ENCODE measurements at places on chromosomes 12 and 14. TPM values are rescaled to one million over a fixed set of nuclear protein-coding genes. Genes with fewer than 3 reads are reported as not detected.
A peak's percentile ranks its signal among the peaks of the same experiment; 100 is the strongest.

- no peak for DNase-seq
Measured at GRCh38 chr14:75334549-75335051, 56.0 kb downstream of the FOS start.

GRCh38 chr12:93415723-93416464 is 25.9 kb downstream of the UBE2N start:
- DNase-seq = no peak

GRCh38 chr12:101945369-101946232 is 68.2 kb downstream of the DRAM1 start:
- DNase-seq = peak; percentile 5

DNA sequence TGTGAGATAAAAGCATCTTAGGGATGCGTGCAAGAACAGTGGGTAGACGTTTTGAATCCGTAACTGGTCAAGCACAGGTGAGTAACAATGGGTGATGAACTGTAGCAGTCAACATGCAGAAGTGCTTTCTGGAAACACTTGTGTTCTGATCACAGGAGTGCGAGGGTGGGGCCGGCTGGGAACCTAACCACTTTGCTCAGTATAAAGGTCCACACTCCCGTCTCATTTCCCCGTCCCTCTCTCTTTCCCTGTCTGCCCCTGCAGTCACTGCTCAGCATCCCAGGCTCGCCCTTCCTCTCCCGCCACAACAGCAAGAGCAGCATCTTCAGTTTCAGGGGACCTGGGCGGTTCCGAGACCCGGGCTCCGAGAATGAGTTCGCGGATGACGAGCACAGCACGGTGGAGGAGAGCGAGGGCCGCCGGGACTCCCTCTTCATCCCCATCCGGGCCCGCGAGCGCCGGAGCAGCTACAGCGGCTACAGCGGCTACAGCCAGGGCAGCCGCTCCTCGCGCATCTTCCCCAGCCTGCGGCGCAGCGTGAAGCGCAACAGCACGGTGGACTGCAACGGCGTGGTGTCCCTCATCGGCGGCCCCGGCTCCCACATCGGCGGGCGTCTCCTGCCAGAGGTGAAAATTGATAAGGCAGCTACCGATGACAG is 127.1 kb downstream of the FIGNL2 start:
- peak; percentile 31 for DNase-seq

GRCh38 chr12:49616533-49617219 is 6.7 kb upstream of the PRPF40B start:
- DNase-seq = no peak

GRCh38 chr12:22276867-22277266 is 57.6 kb downstream of the ST8SIA1 start:
- no peak for DNase-seq

GRCh38 chr12:946631-947030 is 2.9 kb downstream of the RAD52 start:
- no peak for DNase-seq

- DNase-seq = no peak
Measured at GRCh38 chr14:96638041-96638855, 136.1 kb downstream of the PAPOLA start.

GRCh38 chr14:84195514-84195913 is 1334.4 kb upstream of the FLRT2 start:
- DNase-seq = no peak

GRCh38 chr14:104891664-104892530 is 26.8 kb downstream of the CEP170B start:
- no peak for DNase-seq

DNA sequence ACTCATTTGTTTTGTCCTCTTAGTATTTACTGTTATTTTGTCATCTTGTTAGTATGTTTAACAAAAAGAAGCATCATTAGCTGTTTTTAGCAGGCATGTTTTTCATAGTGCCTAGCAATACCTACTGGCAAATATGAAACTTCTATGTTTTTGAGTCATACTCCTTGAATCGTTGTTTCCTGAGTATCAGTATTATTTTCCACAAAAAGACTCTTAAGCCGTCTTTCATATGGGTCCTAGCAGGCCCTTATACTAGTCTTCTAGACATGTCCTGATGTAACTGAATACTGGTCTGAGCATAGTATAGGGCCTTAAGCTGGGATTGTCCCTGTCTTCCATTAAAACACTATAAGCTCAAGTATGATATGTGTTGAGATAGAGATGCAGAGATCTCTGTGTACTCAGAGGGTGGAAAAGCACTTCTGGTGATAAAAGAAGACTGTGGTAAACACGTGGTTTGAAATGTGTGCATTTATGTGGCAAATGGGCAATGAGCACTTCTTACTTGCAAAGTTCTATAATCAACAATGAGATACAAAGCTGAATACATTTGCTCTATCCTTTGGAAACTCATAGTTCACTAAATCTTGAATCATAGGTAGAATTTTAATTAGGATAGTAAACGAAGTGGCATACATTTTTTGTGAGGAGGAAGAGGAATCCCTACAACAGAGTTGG is 348.8 kb downstream of the PDZRN4 start:
- DNase-seq = no peak

DNA sequence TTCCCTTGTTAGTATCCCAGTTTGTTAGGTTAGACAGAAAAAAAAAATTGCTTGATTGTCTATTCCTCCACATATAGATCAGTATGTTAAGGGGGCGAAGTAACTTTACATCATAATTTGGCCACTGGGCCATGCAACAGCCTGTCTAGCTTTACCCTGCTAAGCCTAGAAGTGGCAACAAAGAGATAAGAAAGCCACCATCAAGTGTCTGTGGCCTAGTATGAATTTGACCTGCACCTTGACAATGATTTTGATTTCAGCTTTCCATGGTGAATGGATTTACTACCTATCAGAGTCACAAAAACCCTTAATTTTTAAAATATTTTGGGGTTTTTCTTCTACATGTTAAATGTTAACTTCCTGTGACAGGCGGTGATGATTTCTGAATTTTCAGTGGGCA is 63.9 kb downstream of the LIN52 start:
- no peak for DNase-seq

- DNase-seq = no peak
Measured at GRCh38 chr12:28974883-28975282, 174.2 kb upstream of the FAR2 start.

DNA sequence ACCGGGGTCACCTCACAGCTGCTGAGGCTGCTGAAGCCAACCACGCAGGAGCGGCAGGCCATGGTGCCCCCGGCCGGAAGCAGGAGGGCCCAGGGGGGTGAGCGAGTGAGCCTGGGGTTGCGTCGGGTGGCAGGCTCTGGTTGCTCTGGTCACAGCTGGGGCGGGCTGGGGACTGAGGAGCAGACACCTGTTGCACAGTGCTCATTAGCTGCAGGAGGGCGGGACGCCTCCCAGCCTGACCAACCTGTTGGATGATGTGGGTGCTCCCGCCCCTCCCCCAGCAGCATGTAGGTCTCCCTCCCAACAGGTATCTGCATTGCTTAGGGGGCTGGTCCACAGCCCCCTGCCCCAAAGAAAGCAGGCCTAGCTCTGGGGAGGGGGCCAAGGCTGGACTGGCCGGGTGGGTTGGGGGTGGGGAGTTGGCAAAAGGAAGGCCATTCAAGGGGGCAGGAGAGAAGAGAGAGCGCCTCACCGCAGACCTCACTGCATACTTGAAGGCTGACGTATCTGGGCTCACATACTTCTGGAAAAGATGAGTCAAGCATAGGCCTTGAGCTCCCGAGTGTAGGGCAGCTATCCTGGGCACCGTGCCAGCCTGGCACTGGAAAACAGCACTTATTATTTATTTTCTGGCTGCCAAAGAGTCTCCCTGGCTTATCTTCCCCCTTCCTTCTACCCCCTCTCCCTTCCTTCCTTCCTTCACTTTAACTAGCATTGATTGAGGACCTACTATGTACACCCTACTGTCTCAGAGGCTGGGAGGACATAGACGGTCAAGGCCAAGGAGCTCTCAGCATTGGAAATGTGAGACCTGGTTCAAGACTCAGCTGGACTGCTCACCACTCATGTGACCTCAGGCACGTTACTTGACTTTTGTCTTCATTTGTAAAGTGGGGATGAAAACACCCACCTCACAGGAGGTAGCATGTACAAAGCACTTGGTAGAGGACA is at the start of gene KRT80:
TSS of gene KRT80 (minus strand) at position 174 of the 951 bp plus-strand sequence. CDS start at position 62, 112 bp downstream.
- DNase-seq = peak; percentile 98

- DNase-seq = no peak
Measured at GRCh38 chr14:52048116-52048515, 20.7 kb downstream of the NID2 start.

Gene VRK1
- total RNA-seq = 74.9 TPM

Gene GLIPR1L1
- not detected for total RNA-seq

Gene GPRC5A
- total RNA-seq = 11.0 TPM

Gene RFX4
- not detected for total RNA-seq

Gene ISM2
- not detected for total RNA-seq

All from MG63 (cell line).